ENCODE measurements at places on chromosomes 7 and 10.

DNA sequence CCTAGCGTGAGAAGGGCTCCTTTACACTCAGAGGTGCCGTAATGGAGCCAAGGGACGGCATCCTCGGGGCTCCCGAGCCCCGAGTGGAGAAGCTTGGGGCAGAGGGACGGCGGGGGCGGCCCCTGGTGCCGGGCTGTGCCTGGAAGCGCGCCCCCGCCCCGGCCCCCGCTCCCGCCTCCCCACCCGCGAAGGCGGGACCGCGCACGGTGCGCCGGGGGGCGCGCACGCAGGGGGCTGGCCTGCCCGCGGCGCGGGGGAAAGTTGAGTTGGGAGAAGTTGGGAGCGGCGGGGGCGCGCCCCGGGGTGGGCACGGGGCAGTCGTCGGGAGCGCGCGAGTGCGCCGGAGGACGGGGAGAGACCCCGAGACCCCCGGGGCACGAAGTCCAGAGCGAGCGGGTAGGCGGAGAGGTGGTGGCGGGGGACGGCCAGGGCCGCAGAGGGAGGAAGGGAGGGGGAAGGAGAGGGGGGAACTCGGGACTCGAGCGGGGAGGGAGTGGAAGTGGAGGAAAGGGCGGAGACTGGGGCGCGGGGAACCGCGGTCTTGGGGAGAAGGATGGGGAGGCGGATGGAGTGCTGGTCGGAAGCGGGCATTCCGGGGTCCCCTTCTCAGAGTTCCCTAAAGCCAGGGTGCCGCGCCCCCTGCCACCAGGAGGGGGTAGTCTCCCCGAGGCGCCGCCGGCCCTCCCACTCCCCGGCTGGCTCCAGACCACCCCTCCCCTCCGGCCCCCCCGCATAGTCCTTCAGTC, at the start of gene SLC4A2:
Gene SLC4A2, plus strand, starts transcription at position 223 of the 746 bp plus-strand sequence. CDS start 2,399 bp downstream, outside the sequence.
- DNase-seq: peak; percentile 43

DNA sequence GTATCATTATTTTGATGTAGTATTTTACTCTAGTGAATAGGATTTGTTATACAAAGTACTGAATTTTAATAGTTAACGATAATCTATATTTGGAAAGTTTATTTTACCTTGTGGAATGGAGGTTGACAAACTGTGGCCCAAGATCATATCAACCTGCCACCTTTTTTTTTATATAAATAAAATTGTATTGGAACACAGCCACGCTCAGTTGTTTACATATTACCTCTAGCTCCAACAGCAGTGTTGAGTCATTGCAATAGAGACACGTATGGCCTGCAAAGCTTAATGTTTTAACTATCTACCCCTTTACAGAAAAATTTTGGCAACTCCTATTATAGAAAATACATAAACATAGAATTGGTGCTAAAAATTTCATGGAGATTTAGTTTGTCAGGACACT, 239.3 kb downstream of the THSD7A start:
- no peak for DNase-seq

GRCh38 chr7:94540428-94540827, 30.8 kb downstream of the CASD1 start:
- no peak for DNase-seq

DNA sequence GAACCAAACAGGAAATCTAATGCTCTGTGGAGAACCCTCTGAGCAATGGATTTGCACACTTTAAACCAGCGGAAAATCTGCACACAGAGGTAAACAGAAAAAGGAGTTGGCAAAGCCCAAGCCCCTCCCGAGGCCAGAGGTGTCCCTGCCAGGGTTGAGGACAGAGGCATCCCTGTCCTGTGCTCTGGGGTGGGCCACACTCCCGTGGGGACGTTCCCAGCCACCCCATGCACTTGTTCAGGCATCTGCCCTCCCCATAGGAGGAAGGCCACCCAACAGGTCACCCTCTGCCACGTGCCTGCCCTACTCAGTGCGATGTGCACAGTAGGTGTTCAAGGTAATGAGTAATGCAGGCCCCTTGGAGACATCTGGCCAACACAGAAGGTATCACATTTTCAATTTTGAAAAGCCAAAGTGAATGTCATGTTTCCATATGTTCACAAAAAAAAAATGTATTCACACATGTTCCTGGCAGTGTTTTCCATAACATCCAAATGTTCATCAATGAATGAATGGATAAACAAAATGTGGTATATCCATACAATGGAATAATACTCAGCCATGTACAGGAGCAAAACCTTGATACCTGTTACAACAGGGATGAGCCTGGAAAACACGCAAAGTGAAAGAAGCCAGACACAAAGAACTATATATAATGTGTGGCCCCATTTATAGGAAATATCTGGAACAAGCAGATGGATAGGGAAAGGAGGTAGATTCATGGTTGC, 108.1 kb downstream of the EBF3 start:
- DNase-seq: no peak

- DNase-seq: no peak
Observed at GRCh38 chr10:27285093-27285492, 44.5 kb upstream of the ACBD5 start.

DNA sequence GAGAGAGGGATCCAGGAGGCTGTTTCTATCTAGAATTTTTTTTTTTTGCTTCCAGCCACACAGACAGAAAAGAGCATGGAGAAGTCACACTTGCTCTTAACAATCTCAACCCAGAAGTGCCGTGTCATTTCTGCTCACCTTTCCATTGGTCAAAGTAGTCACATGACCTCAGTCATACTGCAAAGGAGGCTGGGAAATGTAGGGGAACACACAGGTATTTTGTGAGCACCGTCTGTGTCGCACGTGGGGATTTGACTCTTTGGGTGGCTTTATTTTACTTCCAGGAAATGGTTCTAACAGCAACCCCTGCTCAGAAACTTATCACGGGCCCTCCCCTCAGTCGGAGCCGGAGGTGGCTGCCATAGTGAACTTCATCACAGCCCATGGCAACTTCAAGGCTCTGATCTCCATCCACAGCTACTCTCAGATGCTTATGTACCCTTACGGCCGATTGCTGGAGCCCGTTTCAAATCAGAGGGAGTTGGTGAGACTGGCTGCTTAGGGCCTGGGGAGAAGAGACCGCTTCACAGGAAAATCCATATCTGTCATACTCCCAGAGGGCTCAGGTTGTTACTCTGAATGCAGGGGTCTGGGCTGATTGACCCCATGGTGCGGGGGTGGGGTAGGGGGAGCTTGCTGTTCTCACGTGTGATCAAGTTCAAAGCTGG, 13.1 kb upstream of the CPA1 start:
- no peak for DNase-seq

DNA sequence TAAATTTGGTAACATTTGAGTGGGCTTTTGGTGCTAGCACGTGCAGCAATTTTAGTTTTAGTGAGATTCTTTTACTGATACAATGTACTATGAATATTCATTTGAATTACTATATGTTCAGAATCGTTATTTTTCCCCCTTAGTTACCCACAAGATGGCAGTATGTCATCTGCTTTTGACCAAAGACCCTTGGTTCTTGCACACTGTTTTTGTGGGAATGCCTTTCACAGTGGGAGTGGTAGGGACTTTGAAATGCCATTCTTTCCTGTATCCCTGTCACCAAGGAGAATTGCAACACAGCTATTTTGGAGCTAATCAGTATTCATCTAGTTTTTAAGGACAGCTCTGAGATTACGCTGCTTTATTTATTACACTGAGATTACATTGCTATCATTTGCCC, 40.6 kb downstream of the SEC23IP start:
- DNase-seq: no peak

GRCh38 chr10:3830946-3831345, 45.9 kb upstream of the KLF6 start:
- DNase-seq: no peak

- no peak for DNase-seq
Observed at GRCh38 chr7:117250245-117250644, 72.6 kb downstream of the WNT2 start.

DNA sequence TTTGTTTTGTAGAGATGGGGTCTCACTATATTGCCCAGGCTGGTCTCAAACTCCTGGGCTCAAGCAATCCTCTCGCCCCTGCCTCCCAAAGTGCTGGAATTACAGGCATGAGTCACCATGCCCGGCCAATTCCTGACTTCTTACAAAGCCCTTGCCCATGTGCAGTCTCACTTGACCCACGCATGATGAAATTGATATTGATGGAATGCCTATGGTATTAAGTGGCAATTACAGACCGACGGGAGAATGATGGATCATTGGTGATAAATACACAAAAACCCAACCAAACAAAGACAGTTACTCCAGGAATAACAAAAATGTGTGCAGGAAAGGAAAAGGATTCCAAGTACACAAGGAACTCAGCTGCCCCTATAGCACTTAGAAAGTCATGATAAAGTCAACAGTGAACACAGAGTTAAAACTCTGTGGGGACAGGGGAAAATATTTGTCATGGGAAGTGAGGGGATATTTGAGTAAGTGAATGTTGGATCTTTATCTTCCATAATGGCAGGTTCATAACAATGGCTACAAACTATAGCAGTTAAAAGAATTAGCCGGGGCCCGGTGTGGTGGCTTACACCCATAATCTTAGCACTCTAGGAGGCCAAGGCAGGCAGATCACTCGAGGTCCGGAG, 21.6 kb downstream of the HIP1 start:
- DNase-seq: no peak

DNA sequence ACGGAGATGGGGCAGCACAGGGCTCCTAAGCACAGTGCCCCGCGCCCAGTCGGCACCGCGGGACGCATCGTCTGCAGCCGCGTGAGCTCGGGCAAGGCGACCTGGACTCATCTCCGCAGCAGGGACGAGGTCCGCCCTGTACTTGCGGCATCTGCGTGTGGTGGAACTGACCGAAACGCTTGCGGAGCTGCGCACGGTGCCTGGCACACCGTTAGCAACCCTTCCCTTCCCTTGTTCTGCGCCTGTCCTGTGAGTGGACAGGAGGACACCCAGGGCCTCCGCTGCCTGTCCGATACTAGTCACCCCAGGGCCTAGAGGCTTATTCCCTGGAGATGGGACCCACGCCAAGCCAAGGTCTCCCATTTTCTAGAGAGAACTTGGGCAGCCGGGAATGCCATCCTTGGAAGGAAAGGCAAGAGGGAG, 98.5 kb downstream of the WDR11 start:
- DNase-seq: no peak

DNA sequence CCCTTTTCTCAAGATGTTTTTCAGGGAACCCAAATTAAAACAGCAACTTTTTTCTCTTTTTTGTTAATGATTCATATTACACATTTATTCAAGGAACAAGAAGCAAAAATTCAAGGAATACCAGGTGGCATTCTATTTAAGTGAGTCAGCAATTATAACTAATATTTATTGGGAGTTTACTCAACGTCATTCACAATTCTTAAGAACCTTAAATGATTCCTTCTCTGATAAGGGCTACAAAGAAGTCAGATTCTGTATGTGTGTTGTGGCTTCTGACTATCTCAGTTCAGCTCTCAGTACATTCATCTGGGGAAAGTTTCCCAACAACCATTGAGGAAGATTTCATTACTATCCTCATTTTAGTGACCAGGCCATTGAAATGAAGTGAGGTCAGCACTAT, 470.7 kb upstream of the AKR1E2 start:
- DNase-seq: no peak
